Neural crest cell (in vitro differentiated cells): ENCODE measurements at places on chromosomes 1 and 21.

- no peak for DNase-seq
These were observed 71.2 kb downstream of the KCNJ15 start for GRCh38 chr21:38327984-38328383.

DNA sequence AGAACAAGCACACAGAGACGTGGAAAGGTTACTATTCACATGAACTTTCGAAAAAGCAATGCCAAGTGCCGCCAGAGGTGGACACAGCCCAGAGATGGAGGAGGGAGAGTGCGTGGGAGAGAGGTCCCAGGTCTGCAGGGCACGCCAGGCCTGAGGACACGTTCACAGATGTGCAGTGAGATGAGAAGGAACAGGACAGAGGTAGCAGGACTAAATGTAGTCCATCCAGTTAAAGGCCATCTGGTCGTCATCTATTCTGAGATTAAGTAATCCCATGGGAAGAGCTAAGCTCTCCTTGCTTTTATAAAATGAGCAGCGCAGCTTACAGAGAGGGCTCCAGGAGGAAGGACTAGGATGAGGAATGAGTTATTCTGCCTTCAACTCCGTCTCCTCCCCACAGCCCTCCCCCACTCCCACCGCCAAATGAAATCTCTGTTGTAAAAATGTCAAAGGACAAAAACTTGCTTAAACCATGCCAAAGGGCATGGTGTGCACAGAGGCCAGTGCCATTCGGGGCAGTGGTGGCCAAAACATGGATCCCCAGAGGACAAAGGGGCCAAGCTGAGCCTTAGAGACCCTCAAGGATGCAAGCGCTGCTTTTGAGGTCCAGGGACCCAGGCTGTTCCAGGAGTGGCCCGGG lies 85.4 kb upstream of the SLC25A33 start:
- DNase-seq = no peak

- no peak for DNase-seq
These were observed 2.5 kb downstream of the PKP1 start for GRCh38 chr1:201285846-201286245.

DNA sequence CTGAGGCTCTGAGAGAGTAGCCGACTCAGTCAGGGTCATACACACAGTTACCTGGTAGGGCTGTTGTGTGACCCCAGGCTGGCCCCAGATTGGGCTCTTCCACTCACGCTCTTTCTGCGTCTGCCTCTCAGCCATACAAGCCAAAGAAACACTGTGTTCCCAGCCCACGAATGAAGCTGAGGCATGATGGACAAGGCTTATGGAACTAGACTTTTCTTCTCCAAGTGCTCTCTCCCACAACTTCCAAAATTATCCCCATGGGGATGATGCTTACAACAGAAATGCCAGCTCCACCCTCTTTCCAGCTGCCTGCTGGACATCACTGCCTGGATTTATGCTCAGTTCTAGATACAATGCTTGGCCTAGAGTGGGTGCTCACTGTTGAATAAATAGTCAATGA lies 102.8 kb upstream of the JUN start:
- DNase-seq = no peak

DNA sequence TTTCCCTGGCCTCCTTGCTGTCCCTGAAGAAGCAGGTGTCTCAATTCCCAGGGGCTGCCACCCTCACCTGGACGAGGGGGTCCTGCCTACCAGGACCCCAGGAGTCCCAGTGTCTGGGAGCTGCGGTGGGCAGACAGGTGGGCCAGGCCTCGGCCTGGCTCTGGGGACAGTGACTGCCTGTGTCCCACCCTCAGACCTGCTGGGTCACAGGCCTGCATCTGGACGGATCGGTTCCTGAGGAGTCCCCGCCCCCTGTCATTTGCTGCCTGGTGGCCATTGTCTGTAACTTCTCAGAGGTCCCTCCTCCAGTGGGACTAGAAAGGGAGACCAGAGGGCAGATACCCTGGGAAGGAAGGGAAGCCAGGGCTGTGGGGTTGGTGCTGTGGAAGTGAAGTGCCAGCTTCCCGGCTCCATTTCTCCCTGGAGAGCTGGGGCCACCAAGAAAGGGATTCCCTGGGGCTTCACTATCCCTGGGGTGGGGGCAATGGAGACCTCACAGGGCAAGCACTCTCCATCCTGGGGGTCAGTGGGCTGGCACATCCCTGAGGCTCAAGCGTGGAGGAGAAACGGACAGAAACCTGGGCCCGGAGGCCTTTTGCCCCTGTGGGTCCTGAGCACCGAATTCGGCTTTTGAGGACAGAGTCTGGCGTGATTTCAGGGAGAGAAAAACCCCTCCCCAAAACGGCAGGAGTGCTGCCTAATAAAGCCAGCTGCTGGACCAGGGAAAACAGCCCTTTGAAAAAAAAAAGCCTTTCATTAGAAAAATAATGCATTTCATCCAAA lies 157.3 kb downstream of the PEX14 start:
- DNase-seq = no peak

DNA sequence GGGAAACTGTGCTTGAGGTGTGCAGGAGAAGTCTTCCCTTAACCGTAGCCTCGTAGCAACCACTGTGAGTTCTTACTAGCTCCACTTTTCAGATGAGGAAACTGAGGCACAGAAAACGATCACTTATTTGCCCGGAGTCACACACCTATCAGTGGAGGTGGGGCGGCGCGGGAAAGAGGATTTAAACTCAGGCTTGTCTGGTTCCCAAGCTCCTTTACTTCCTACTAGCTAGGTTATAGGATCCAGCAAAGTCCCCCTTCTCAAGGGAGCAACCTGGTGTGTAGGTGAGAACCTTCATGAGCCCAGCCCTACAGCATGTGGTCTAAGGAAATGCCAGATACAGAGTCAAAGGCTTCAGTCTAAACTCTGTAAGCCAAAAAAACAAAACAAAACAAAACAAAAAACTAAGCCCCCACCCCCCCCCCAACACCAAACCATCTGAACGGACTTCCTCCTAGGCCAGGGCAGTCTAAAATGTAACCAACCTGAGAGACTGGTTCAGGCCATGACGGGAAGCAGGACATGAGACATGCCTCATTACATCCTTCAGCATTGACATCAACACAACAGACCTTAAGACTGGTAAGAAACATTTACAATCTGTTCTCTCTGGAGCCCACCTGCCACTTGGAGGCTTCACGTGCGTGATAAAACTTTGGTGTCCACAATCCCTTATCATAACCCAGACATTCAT lies 709 bp upstream of the FBXO42 start:
- DNase-seq = no peak

DNA sequence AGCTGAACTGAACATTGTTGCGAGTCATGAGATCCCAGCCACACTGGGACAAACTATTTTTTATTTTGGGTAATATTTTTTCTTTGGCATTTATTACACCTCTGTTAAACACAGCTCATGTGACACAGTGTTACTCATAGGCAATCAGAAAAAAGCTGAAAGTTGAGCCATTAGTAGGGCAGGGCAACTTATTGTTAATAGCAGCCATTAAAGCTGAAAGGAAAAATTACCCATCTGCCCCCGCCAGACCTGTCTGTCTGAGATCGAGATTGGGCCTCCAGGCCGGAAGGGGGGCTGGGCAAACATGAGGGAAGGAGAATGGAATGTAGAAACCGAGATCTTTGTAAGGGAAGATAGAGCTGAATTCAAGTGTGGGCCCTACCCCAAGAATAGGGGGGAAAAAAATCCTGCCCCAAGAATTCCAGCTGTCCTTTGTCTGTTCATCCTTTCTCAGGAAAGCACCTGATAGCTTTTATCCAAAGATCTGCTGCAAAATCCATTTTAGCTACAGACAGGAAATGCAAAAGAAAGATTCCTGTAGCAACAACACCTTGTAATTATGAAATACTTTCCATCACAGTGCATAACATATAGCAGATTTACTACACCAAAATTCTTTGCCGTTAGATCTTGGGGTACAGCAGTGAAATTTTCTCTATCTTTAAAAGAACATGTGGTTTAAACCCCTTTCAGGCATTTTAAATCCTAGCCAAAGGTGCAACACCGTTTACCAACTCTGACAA lies 212.8 kb downstream of the PBX1 start:
- DNase-seq = no peak

DNA sequence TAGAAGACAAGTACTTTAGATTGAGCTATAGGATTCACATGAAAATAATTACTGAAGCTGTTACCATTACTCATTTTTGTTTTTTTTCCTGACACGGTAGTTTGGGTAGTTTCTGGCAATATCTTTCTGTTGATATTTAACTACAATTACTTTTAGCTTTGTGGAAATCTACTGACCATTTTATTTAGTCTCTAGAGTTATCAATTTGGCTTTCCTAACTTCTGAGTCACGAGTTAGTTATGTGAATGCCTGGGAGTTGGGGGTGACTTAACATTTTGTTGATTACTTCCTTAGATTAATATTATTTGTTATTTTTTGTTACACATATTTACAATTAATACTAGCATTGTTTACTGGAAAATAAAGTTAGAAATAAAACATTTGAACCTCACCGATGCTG lies 160.6 kb downstream of the HMCN1 start:
- DNase-seq = no peak

DNA sequence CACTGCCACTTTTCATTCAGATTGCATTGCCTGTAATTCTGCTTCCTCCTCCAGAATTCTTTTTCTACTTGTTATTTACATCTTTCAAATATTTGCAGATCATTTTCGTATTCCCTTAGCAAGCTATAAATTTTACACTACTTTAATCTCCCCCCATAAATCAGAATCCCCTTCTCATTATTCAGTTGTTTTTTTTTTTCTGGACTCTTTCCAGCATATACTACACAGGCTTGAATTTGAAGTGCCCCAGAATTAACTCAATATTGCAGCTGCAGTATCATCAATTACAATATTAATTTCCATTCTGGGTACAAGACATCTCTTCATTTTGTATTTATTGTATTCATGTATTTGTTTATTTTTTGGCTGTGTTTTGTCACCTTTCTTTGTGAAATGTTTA lies 1494.3 kb downstream of the AMY1C start:
- no peak for DNase-seq

DNA sequence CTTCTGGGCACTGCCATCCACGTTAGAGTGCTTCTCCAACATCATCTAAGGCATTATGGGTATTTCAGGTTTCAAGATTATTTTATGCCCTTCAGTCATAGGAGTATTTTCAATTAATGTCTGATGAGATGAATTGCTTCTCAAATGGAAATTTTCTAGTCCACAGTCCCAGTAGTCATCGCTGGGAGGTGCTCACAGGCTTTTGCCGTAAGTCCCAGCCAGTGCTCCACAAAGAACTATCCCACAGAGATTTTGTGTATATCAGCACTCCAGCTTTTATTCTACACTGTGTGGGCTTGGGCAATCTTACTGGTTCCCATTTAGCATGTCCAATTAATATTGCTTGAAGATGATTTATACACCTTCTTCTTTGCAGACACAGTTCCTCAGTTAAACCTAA lies 61.0 kb downstream of the SMYD2 start:
- DNase-seq = no peak

DNA sequence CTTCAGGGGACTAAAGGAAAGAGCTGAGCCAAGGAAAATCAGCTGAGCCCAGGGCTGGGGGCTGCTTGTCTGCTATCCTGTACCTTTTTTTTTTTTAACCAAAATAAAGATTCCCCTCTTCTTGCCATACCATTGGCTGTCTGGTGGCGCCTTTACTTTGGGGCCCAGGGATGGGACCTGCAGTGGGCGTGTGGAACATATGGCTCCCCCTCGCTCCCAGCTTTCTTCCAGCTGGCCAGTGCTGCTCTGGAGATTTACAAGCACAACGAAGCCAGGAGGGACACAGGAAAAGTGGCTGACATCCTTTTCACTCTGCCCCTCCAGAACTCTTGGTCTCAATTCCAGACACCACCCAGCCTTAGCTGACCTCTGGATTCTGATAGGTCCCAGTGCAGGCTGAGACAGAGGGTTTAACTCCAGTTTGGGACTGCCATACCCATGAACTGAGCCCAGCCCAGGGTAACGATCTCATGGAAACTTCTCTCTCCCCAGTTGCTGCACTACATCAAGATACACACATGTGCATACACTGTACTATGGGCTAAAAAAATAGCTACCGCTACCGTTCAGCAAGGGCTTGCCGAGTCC lies 5.4 kb upstream of the SFN start:
- DNase-seq = no peak

- no peak for DNase-seq
These were observed 158.4 kb downstream of the TRABD2B start for GRCh38 chr1:47838562-47839432.

- DNase-seq = no peak
These were observed 5.6 kb downstream of the SETDB1 start for GRCh38 chr1:150931773-150932172.

DNA sequence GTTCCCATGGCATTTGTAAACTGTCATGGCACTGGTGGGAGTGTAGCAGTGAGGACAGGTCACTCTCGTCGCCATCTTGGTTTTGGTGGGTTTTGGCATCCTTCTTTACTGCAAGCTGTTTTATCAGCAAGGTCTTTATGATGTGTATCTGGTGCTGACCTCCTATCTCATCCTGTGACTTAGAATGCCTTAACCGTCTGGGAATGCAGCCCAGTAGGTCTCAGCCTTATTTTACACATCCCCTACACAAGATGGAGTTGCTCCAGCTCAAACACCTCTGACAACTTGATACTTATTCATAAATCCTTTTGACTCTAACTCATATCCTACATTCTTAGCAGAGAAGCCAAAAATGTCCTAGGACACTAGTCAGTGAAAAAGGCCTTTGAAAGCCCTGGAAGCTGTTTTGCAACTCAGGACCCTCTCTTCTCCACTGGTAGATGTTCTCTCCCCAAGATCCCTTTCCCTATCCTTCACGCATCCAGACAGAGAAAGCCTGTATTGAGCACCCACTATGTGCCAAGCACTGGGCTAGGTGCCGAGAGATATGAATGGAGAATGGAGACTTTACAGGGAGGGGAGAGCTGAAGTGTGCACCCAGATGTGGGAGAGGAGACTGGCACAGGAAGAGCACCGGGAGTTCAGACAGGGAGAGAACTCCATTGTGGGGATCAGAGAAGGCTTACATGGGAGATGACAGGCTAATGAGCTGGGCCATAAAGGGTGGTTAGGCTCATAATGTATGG lies 6.7 kb upstream of the CSRP1 start:
- DNase-seq = no peak

- no peak for DNase-seq
These were observed 27.9 kb upstream of the EPHA8 start for GRCh38 chr1:22535399-22535798.

DNA sequence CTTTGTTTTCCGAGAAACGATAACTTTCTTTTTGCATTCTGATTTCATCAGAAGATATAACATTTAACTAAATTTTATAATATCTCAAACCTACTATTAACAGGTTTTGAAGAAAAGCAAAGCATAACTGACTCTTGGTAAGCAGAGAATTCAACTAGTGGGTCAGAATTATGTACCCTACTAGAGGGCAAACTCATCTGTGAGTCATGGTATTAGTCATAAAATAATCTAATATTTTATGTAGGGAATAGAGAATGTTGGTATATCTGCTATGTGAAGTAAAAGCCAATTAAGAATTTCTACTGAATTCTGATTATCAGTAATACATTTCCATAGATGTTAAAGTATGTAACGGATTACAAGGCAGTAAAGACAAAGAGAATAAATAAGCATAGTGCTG lies 56.8 kb downstream of the USP1 start:
- DNase-seq = no peak

- peak; percentile 66 for DNase-seq
These were observed 101.4 kb upstream of the VAMP3 start for GRCh38 chr1:7669559-7670311.
